ENCODE measurements at places on chromosomes 5 and 9. TPM values are rescaled to one million over a fixed set of nuclear protein-coding genes. Genes with fewer than 3 reads are reported as not detected.

Gene COMMD10
- 29.2 TPM for total RNA-seq

Gene FOXD4L4
- 0.23 TPM for total RNA-seq

Gene DEPDC1B
- total RNA-seq, result 36.5 TPM

Gene RAD1
- 32.3 TPM for total RNA-seq

Gene IFNA2
- total RNA-seq, result not detected

Gene ADAMTSL1
- total RNA-seq, result not detected

Gene CCDC152
- 6.3 TPM for total RNA-seq

Gene DDX41
- total RNA-seq, result 120 TPM

Gene DDX4
- total RNA-seq, result 0.98 TPM

Gene F2RL2
- total RNA-seq, result not detected

Gene GPR150
- 0.48 TPM for total RNA-seq

Gene C9orf153
- total RNA-seq, result 0.25 TPM

Gene GABRA6
- not detected for total RNA-seq

Gene IFNK
- not detected for total RNA-seq

Gene CDH10
- total RNA-seq, result not detected

Gene PPP3R2
- total RNA-seq, result not detected

Gene JADE2
- 81.1 TPM for total RNA-seq

Gene CD72
- total RNA-seq, result 7.3 TPM

Gene BARX1
- total RNA-seq, result 0.20 TPM

Gene CDHR2
- 1.7 TPM for total RNA-seq

Gene GNAQ
- 57.7 TPM for total RNA-seq

Gene MARVELD2
- 0.16 TPM for total RNA-seq

Gene NIM1K
- total RNA-seq, result 0.34 TPM

Gene SPARC
- total RNA-seq, result 0.34 TPM

Gene DAB2IP
- total RNA-seq, result not detected

Gene AJM1
- 3.9 TPM for total RNA-seq

Gene C5orf47
- not detected for total RNA-seq

Gene SAXO1
- not detected for total RNA-seq

Gene ADRB2
- 0.34 TPM for total RNA-seq

Gene NOXA1
- total RNA-seq, result 0.80 TPM

Measured in T-helper 2 cell treated with Interferon-gamma antibody and Interleukin-4, amounts not matched to agents 100 ng/mL and 5 ng/mL, for 36 hours (primary cell).